ENCODE measurements at places on chromosomes 7 and 10.

DNA sequence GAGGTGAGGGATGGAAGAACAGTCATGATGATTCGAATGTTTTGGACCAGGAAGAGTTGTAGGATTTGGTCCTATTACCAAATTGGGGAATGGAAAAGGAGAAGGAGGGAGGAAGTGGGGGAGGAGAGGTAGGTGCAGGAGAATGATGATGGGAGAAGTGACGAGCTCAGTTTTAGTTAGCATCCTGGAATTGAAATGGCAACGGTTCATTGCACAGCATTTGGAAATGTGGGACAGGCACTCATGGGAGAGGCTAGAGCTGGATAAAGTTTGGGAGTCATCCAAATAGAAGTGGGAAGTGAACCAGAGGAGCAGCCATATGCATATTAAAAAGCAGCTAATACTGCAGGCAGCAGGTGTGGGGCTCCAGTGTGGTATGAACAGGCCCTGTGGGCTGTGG is 253.6 kb downstream of the SORCS3 start:
- no peak overlapping the region for H3K4me3 ChIP-seq
- no peak for DNase-seq
- H3K27me3 ChIP-seq: peaks cover 6% of the 10 kb centered on the region

DNA sequence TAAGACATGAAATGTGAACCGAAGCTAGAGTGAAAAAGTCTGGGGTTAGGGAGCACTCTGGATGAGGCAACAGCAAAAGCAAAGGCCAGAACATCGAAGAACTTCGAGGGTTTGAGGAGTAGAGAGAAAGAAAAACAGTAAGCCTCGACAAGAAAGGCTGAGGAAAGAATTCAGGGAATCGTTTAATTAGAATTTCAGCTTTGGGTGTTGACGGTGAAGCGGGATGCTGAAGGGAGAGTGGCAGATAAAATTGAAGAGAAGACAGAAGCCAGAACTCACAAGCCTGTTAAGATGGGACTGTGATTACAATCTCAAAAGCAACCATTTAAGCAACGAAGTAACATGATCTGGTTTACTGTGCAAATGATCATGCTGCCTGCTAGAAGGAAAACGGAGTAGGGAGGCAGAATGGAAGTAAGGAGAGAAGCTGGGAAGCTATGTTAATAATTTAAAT is 2.1 kb downstream of the TRDMT1 start:
- no peaks in the 10 kb centered on the region for H3K27me3 ChIP-seq
- DNase-seq: no peak
- no peaks in the 10 kb centered on the region for H3K36me3 ChIP-seq
- no peak overlapping the region for H3K27ac ChIP-seq

DNA sequence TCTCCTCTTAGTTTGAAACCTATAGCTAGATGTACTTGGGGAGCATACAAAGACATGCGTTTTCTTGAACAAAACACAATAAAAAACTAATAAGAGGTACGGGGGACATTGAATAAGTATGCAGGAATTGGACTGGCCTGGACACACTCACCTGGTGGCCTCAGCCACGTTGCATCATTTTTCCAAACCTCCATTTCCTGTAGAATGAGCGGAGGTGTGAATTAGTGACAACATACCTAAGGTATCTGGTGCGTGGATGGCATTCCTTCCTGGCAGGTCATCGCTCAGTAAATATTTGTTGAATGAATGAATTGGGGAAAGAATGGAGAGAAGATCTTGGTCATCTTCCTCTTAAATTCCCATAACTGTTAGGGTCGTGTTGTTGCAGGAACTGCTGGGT is 103.2 kb upstream of the CTBP2 start:
- H3K27ac ChIP-seq: no peak overlapping the region
- no peak for DNase-seq
- no peaks in the 10 kb centered on the region for H3K4me1 ChIP-seq
- H3K36me3 ChIP-seq: no peaks in the 10 kb centered on the region
- peaks cover 10% of the 10 kb centered on the region for H3K27me3 ChIP-seq

- no peak for DNase-seq
- no peaks in the 10 kb centered on the region for H3K36me3 ChIP-seq
- peaks cover 4% of the 10 kb centered on the region for H3K4me1 ChIP-seq
These were observed 13.1 kb downstream of the ADGRA1 start for GRCh38 chr10:133100706-133101415.

- H3K4me1 ChIP-seq: no peaks in the 10 kb centered on the region
- no peak overlapping the region for H3K4me3 ChIP-seq
These were observed 8.8 kb downstream of the CALD1 start for GRCh38 chr7:134788191-134788590.

DNA sequence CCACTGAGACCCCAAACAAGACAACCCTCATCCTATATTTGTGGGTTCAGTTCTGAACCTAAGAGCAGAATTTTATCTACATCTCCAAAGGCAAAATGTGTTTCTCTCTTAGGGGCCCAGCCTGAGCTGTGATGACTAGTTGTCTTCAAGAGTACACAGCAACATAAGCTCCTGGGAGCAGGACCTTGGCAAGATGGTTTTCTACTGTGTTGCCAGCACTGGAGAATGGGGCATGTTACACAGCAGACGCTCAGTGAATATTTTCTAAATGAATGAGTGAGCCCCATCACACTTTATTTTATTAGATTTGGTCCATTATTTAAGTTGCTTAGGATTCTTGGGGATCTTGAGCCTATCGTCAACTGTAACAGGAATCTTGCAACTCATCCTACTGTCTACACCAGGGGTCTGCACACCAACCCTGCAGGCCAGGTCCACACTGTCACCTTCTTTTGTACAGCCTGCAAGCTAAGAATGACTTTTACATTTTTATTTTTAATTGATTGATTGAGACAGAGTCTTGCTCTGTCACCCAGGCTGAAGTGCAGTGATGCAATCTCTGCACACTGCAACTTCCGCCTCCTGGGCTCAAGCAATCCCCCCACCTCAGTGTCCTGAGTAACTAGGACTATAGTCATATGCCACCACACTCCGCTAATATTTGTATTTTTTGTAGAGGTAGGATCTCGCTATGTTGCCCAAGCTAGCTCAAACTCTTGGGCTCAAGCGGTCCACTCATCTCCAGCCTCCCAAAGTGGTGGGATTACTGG is 347.1 kb downstream of the FGFR2 start:
- H3K4me1 ChIP-seq: no peaks in the 10 kb centered on the region
- no peaks in the 10 kb centered on the region for H3K27me3 ChIP-seq
- H3K27ac ChIP-seq: no peak overlapping the region
- no peaks in the 10 kb centered on the region for H3K36me3 ChIP-seq
